ENCODE measurements at places on chromosomes 6 and 20.

- no peak for DNase-seq
Measured at GRCh38 chr20:4233520-4233919, 218.2 kb upstream of the RNF24 start.

DNA sequence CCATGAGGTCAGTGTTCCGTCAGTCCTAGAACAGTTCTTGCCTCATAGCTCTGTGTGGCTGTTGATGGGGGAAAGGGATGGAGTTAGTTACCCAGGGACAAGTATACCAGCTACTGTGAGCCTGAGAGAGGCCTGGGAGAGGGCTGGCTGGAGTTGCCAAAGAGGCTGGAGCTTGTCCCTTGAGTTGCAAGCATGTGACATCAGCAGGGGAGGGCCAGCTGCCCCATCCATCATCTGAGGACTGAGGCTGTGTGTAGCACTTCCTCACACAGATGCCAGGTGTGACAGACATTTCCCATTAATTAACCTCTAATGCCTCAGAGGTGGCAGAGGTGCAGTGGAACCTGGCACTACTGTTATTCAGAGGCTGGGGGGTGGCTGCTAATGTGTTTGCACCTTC, 131.6 kb downstream of the PHACTR3 start:
- DNase-seq: no peak

GRCh38 chr6:30610065-30610464, 7.0 kb downstream of the PPP1R10 start:
- DNase-seq: no peak

GRCh38 chr20:45993197-45993951, 15.3 kb upstream of the MMP9 start:
- no peak for DNase-seq

GRCh38 chr6:145381941-145382340, 353.4 kb downstream of the EPM2A start:
- no peak for DNase-seq

DNA sequence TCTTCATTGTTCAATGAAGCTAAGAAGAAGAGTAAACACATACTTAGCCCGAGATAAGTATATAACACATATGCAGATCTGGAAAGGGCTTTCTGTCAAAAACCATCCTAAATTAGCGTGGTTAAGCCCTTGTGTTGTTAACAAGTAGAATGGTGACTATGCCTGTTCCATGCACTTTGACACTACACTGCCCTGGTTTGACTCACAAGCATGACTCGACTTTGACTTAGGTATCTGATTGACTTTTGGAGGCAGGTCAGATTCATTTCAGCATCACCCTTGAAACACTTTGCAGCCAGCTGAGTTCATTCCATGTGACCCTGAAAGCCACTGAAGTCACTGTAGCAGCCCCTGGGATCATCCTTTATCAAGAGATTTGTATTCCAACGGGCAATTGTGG, 239.8 kb downstream of the TBX18 start:
- DNase-seq: no peak

GRCh38 chr6:38929560-38929959, 119.0 kb upstream of the GLP1R start:
- DNase-seq: no peak

DNA sequence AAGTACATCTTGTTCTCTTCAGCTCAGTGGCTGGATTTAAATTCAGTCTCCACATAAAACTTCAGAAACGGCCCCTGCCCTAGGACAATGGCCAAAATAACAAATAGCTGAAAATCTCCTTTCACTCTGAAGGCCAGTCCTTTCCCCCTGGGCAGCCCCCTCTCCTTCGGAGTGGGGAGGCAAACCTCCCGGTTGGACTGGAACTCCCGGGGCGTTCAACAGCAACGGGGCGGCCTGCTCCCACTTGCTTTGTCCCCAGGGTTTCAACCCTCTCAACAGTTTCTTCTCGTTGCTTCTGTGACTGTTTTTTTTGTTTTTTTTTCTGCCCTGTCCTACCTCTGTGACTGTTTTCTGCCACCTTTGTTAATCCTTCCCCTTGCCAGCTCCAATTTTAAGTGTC, 102.6 kb upstream of the DUSP22 start:
- DNase-seq: no peak

- DNase-seq: no peak
Measured at GRCh38 chr6:157432892-157433265, 51.9 kb downstream of the ZDHHC14 start.

GRCh38 chr20:51492167-51493092, 50.1 kb downstream of the NFATC2 start:
- no peak for DNase-seq

DNA sequence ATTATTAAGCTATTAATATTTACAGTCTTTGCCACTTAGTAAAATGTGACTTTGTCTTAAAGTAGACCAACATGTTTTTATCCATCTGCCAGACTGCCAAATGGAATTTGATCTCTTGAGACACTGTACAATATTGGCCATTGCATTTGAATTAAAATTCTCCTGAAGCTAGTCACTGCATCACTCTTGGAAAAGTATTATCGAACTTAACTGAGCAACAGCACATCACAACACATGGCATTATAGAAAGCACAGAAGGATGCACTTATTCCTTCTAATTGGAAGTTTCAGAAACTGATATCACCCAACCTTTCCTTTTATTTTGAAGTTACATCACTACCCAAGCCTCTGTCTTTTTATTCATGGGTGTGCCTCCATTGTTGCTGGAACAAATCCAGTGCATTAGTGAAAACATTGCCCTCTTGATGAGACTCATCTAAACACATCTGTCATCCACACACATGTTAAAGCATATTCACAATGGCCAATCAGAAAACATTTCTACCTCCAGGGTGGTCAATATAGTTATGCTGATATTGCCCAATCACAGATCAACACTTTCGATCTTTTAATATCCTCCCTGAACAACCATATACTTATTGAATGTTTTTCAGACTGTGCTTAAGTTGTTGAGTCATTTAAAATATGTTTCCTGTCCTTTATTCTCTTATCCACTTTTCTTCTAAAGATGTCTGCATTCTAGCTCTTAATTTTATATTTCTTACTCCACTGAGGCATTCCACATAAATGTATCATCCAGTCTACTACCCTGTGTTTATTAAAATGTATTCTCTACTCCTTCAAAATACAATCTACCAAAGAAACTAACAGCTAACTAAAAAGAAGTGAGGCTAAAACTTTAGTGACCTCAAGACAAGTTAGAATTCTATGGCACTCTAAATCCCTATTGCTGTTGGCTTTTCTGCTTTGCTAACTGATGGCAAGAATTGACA, 535.0 kb downstream of the RFPL4B start:
- DNase-seq: no peak

GRCh38 chr20:61629602-61630390, 377.7 kb downstream of the CDH4 start:
- no peak for DNase-seq

- no peak for DNase-seq
Measured at GRCh38 chr6:11738661-11739375, 39.8 kb downstream of the ADTRP start.

Measured in spinal cord (tissue), 10 donors.